ENCODE measurements at places on chromosomes 1 and 21. TPM values are rescaled to one million over a fixed set of nuclear protein-coding genes. Genes with fewer than 3 reads are reported as not detected.

GRCh38 chr21:31448496-31448895, 104.4 kb upstream of the TIAM1 start:
- H3K36me3 ChIP-seq = no peaks in the 10 kb centered on the region
- no peak overlapping the region for H3K4me3 ChIP-seq
- DNase-seq = no peak
- no peaks in the 10 kb centered on the region for H3K27me3 ChIP-seq
- no peak overlapping the region for H3K27ac ChIP-seq

DNA sequence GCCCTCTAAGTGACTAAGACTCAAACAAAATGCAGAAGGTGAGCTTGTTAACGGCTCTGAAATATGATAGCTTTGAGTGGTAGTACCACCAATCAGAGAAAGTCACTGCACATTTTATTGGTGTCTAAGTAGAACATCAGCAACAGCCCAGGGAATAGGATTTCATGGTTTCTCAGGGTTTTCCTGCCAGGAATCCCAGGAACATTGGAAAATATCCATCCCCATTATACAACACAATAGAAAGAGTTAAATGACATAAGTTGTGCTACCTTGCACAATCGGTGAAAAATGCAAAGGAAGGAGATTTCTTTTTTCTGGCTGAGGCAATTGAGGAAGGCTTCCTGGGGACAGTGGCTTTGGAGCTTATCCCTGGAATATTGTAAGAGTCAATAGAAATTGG, 283.1 kb downstream of the HLX start:
- H3K4me3 ChIP-seq = no peak overlapping the region
- no peaks in the 10 kb centered on the region for H3K27me3 ChIP-seq
- peaks cover 15% of the 10 kb centered on the region for H3K4me1 ChIP-seq
- no peak overlapping the region for H3K27ac ChIP-seq

SPRR2F gene
- total RNA-seq = not detected

DNA sequence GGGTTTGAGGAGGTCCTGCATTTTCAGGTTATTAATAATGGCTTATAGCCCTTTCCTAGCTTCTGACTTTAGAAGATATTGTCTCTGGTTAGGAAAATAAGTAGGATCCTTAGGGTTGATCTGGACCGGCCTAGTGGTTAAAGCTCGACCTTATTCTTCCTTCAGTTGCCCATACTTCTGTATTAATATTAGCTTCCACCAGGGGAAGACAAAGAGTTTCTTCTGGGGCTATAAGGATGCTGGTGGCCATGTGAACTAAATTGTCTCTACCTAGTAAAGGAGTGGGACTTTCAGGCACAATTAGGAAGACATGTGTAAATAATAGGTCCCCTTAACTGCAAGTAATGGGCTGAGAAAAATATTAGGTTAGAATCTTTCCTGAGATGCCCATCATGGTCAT, 20.6 kb upstream of the FCGR2A start:
- no peak overlapping the region for H3K4me3 ChIP-seq
- DNase-seq = no peak
- peaks cover 3% of the 10 kb centered on the region for H3K4me1 ChIP-seq
- no peak overlapping the region for H3K27ac ChIP-seq
- H3K36me3 ChIP-seq = no peaks in the 10 kb centered on the region

DNA sequence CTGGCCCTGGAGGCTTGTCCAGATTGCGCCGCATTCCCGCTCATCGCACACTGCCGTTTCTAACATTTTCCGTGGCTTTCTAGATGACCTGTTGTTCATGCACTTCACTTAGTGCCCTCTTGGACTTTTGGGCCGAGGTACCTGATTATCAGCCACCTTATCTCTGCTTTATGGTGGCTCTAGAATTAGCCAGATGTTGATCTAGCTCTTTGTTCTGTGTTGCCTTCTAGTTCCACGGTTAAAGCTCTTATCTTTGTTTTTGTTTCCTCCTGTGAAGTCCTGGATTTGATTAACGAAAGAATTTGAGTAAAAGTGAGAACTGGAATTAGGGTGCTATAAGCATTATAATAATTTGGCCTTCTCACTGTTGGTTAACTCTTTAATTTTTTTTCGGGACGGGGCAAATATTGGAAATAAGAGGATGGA, 945 bp downstream of the RNPEP start:
- no peak for DNase-seq
- peak overlapping the region; percentile 90 for H3K4me3 ChIP-seq
- peaks cover 8% of the 10 kb centered on the region for H3K4me1 ChIP-seq
- H3K36me3 ChIP-seq = no peaks in the 10 kb centered on the region
- H3K27ac ChIP-seq = peak overlapping the region; percentile 99

GJA8 gene
- not detected for total RNA-seq

DNA sequence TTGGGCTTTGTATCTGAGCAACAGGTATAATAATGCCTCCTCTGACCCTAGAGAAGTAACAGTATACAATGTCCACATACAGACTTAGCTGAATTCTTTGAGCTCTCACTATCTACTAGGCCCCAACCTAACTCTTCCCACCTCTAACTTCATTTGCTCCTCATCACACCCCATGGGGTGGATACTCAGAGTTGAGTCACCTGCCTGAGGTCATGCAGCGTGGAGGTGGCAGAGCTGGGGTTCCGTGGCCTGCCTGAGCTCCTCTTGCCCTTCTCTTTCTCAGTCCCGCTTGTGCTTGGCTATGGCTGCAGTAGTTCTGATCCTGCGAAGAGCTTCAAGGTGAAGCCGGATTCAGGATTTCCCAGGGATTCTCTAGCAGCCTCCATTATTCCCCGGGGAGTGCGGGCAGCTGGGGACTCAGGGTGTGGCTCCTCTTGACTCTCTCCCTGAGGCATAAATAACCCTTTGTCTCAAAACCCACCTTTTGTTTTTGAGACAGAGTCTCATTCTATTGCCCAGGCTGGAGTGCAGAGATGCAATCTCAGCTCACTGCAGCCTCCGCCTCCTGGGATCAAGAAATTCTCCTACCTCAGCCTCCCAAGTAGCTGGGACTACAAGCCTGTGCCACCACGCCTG, 29.9 kb upstream of the ACTL8 start:
- no peaks in the 10 kb centered on the region for H3K4me1 ChIP-seq
- DNase-seq = no peak
- no peaks in the 10 kb centered on the region for H3K36me3 ChIP-seq

DNA sequence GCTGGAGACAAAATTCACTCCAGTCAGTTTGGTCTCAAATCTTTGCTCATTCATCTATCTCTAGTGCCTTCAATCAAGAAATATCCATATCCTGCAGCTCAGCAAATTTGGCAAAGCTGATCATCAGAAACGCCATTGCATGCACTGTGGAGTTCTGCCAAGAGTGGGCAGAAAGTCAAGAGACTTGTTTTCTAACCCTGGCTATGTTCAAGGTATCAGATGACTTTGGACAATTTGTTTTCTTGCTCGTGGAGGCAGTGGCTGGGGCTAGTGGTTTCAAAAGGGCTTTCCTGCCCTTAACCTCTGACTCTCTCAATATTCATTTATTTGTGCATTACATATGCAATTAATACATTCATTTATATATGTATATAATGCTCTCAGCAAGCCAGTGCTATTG, 12.8 kb upstream of the LRRC52 start:
- DNase-seq = no peak
- H3K36me3 ChIP-seq = no peaks in the 10 kb centered on the region
- no peaks in the 10 kb centered on the region for H3K4me1 ChIP-seq
- no peak overlapping the region for H3K4me3 ChIP-seq

MMEL1 gene
- total RNA-seq = not detected

GRCh38 chr1:56447823-56448222, 131.5 kb downstream of the PLPP3 start:
- H3K27ac ChIP-seq = no peak overlapping the region
- H3K4me1 ChIP-seq = peaks cover 30% of the 10 kb centered on the region
- no peak for DNase-seq
- H3K4me3 ChIP-seq = no peak overlapping the region
- no peaks in the 10 kb centered on the region for H3K27me3 ChIP-seq
- H3K36me3 ChIP-seq = no peaks in the 10 kb centered on the region

Data from transverse colon (tissue), 4 donors.